ENCODE measurements at places on chromosomes 12 and 14.

DNA sequence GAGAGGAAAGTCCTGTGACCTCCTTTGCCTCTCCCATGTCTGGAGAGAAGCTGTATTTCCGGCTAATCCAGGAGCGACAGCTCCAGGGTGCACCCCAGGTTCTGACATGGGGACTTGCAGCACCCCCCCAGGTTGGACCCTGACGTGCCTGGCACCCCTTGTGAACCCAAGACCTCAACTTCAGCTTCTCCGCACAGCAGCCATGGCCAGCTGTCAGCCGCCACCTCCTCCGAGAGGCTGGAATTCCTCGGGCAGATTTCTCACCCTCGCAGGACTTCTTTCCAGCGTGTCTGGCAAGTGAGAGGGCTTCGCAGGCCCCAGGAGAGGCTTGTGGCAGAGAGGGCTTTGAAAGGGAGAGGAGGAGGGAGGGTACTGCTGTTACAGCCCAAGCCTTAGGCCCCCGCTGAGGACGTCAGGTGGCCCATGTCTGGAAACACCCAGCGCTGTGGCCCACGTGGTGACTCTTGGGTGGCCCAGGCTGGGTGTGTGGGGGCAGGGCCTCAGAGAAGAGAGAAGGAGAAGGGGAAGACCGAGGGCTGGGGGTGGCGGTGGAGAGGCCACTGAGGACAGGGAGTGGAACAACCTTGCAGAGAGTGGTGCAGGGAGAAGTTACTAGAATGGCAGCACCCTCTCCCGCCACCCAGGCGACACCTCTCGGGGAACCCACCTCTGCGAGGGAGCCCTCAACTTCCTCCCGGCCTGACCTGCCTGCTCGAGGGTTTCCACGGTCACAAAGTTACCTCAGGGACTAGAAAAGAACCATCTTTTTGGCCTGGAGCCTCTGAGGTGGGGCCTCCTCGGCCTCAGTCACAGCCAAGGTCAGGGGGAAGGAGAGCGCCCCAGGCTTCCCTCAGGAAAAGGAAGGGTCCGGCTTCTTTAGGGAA is 11.7 kb upstream of the RPS6KL1 start:
- DNase-seq: no peak

DNA sequence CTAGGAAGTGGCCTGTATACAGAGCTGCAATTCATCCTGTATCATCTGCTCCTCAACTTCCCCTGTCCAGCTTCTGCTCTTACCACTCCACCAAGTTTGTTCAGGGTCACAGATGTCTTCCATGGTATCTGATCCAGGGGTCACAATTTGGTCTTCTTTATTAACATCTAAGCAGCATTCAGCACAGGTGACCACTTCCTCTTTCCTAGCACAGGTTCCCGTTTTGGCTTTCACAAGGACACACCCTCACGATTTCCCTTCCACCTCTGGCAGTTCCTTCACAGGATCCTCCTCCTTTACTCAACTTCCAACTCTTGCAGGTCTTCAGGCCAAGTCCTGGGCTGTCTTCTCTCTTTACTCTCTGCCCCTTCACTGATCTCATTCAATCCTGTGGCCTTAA is 93.6 kb downstream of the TTC7B start:
- DNase-seq: no peak

DNA sequence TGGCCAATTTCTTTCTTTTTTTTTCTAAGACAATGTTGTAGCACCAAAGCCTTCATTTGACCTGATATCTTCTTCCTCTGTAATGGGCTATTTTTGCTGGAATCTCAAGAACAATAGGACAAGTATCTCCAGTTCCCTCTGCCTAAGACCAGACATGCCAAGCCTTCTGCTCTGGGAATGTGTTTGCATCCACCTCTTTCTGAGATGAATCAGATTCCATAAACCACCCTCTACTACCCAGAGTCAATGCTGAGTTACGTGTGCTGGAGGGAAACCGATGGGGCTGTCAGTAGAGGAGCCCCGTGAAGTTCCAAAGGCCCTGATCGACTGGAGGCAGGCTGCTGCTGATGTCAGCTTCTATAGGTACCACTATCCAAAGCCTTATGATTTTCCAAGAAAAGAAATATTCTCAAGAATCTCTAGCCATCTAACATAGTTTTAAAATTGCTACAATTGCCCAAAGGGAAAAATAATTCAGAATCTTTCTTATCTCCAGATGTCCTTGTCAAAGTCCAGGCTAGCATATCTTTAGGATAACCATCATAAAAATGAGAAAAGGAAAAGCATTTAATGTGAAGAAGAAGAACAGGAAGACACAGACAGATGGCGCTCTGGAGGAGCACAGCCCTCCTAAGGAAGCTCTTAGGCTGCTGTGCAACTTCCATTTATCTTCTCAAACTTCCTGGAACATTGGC is 101.9 kb downstream of the SLC8A3 start:
- peak; percentile 26 for DNase-seq

- no peak for DNase-seq
Observed at GRCh38 chr14:100688598-100689461, 37.9 kb upstream of the DLK1 start.

- no peak for DNase-seq
Observed at GRCh38 chr12:52759218-52759617, 17.9 kb downstream of the KRT76 start.

DNA sequence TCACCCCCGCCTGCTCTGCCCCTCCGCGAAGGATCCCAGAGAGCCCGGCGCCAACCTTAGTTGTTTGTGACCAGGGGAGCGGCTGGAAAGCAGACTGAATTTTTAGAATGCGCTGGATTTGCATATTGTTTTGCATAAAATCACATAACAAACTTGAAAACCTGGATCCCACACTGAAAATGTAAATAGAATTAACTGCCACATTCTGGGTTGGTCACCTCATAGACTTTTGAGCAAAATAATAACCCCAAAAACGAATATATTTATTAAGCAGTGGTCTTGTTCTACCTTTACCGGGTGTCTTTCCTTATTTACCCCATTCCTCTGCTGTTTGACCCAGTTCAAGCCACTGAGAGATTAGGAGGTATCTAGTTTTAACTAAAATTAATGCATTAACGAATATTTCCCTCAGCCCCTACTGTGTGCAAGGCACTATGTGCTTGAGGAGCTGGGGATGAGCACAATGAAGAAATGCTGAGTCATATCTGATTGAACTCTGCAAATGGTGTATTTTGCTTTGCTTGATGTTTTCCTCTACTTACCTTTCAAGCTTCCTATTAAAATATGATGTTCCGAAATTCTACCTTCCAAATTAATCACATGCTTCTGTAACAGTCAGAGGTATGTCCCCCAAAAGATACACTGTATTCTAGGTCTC is 438 bp upstream of the EGLN3 start:
- DNase-seq: no peak

DNA sequence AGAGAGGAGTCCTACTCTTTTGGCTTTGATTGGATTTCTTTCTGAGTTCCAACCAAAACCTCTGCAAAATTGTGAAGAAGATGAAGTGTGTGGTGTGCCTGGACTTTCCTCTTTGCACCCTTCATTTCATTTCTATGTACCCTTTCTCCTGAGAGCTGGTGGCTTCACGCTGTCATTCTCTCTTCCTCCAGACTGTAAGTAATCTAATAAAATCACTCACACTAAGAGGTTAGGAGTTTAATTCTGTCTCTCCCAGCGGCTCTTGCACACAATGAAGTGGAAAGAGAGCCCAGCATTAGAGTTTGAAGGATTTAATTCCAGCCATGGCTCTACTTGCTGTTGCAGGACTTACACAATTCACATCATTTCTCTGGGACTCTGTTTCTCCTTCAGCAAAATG is 37.8 kb upstream of the CRADD start:
- no peak for DNase-seq

DNA sequence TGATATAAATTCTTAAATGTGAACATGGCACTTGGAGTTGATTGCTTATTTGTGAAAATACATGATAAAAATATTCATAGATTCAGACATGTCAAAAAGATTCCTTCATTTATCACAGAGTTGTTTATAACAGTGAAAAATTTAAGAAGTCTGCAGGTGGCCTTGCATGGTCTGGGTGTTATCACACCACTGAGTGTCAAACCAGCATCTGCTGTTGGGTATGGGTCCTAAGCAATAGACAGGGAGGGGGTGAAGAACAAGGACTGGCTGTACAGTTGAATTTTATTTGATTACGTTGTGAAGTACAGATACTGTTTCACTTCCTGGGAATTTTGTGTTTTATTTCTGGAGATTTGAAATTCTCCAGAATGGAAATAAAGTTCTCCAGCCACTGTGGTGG is 180.4 kb upstream of the HIF1A start:
- DNase-seq: no peak

DNA sequence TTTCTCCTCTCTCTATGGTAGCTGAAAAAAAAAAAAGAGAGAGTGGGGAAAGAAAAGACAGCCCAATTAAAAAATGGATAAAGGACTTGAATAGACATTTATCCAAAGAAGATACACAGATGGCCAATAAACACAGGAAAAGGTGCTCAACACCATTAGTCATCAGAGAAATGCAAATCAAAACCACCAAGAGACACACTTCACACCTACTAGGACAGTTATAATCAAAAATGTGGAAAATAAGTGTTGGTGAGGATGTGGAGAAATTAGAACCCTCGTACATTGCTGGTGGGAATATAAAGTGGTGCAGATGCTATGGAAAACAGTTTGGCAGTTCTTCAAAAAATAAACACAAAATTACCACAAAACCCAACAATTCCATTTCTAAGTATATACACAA is 172.4 kb upstream of the GRIN2B start:
- no peak for DNase-seq

DNA sequence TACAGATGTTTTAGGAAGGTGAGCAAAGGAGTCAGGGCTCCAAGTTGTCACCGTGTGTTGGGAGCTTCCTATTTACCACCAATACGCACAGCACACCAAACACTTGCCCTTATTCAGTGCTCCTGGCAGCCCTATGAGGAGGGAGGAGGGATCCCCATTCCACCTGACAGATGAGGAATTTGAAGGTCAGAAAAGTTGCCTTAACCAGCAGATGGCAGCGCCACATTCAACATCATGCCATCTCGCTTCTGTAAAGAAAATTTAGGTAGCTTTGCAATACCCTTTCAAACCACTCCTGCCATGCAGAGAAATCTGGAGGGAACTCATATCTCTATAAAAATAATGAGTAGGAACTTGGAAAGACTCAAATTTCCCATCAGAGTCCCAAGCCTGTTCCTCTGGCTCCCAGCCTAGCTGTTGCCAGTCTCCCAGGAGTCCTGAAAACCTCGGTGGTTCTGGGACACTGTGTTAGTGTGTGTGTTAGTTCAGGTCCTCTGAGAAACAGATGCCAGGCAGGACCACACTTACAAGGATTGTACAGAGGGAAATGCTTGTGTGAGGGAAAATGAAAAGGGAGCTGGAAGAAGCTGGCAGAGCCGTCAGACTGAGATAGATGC is 410.5 kb downstream of the MED13L start:
- DNase-seq: no peak

- DNase-seq: peak; percentile 22
Observed at GRCh38 chr14:90520326-90520725, 123.5 kb downstream of the CALM1 start.

DNA sequence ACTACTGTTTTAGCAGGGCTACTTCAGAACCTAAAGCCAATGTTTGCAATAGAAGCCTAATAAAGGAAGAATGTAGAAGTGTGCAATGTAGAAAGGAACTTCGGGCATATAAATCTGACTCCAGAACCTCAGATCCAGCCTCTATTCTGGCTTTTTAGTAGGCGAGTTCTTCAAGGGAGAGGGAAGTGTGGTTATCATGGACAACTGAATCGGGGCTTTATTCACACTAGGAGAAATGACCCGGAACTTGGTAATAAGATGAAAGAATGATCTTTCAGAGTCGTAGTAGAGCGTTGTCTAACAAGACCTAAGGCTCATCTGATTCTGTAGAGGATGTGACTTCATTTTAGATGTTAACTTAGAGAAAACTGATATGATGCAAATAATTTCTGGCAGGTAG is 72.9 kb downstream of the CRADD start:
- DNase-seq: no peak

DNA sequence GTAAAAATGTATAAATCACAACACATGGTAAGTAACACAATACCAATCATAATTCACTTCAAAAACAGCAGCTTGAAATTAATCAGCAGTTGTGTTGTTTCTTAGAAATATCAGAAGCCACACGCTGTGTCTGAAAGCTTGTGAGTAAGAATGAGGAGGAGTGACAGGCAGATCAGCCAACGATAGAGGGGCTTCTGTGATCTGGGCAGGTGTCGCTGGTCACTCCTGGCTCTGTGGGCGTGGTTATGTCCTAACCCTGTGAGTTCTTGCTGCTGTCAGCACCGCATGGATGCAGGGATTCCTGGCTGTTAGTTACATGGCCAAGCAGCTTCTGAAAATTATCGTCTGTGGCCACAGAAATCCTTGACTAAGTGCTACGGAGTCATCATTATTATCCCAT is 123.4 kb downstream of the SLC25A47 start:
- DNase-seq: peak; percentile 42

DNA sequence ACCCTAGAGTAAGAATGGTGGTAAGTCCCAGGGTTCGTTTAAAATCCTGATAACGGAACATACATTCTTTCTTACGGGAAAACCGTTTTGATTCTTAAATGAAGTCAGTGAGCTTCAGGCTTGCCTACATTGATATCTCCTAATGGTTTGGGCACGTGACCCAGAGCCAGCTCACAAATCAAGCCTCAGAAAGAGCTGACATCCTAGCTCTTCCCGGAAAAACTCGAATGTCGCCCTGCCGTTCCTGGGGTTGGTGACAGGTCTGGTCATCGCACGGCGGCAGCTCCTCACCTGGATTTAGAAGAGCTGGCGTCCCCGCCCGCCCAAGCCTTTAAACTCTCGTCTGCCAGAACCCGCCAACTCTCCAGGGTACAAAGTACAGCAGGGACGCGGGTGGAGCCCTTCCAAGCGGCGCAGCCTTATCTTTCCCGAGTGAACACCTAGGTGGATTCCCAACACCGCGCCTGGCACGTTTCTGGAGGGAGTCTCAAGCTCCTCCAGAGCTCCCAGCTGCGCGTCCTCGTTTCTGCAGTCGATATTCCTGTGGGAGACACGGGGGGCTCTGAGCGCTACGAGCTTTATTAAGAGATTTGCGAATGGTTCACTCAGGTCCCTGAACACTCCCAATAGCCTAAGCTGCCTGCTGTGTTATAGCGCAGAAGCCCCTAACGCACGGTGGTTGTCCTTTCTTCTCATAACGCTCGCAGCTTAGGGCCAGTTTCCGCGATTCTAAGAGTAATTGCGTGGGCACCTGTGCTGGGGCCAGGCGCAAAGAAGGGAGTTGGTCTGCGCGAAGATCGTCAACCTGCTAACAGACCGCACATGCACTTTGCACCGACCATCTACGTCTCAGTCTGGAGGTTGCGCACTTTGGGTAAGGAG is at the start of gene SSTR1:
TSS of gene SSTR1 (plus strand) at position 169 of the 882 bp plus-strand sequence. CDS start 1,486 bp downstream, outside the sequence.
- DNase-seq: no peak

DNA sequence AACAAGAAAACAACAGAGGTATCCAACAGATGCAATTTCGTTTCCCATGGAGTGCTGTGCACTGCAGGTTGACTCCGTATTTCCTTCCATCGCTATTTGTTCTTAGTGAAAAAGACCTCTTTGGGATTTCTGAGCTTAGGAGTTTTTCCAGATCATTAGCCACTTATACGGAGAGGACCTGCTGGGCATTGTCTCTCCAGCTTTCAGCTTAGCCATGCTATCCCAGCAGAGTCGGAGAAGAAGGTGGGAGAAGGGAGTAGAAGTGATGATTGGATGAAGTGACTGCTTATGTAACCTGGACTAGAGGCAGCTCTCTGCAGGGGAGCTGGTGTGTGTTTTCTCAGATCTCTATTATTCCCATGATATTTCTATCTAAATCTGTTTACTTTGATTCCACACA is 737.7 kb downstream of the DIO2 start:
- no peak for DNase-seq
